ENCODE measurements at places on chromosomes 12 and 14.
A peak's percentile ranks its signal among the peaks of the same experiment; 100 is the strongest.

- no peaks in the 10 kb centered on the region for H3K27me3 ChIP-seq
- H3K4me1 ChIP-seq, result peaks cover 28% of the 10 kb centered on the region
- no peak for DNase-seq
- H3K27ac ChIP-seq, result peak overlapping the region; percentile 98
Observed at GRCh38 chr14:73784181-73784987, 67.2 kb upstream of the PTGR2 start.

DNA sequence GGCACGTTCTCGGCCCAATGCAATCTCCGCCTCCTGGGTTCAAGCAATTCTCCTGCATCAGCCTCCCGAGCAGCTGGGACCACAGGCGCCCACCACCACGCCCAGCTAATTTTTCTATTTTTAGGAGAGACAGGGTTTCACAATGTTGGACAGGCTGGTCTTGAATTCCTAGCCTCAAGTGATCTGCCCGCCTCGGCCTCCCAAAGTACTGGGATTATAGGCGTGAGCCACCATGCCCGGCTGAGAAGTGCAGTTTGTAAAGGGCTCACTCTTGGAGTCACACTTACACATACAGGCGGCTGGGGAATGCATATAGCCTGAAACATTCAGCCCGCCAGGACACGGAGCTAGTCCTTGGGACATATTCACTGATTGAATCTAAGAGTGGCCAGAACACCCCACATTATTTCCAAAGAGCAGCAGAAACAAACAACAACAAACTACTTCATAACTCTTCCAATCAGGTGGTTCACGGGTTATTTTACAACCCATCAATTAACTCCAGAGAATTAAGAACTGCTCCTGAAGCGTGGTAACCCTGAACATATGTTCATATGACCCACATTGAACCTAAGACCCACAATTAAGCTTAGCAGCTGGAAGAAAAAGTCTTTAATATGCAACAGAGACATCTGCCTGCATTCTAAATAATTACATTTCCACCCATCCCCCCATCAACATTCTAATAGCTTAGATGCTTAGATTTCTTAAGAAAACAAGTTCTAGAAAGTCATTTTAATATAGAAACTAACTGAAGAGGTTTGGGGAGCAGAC lies 49.2 kb downstream of the SSH1 start:
- H3K27ac ChIP-seq, result no peak overlapping the region
- H3K27me3 ChIP-seq, result no peaks in the 10 kb centered on the region
- H3K4me1 ChIP-seq, result peaks cover 9% of the 10 kb centered on the region
- no peaks in the 10 kb centered on the region for H3K36me3 ChIP-seq
- no peak for DNase-seq

DNA sequence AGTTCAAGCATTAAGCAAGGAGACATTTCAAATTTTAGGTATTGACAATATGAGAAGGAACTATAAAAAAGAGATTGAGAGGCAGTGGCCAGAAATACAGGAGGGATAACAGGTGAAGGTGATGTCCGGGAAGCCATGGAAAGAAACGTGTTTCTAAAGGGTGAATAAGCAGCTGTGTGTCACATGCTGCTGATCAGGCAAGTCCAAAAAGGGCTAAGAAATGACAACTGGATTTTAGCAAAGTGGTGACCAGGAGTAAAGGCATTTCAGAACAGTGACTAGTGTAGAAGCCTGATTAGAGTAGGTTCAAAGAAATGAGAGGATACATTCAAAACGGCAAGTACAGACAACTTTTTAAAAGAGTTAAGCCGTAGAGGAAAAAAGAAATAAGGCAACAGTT lies 204.3 kb upstream of the DIO2 start:
- DNase-seq, result no peak
- H3K4me3 ChIP-seq, result no peak overlapping the region
- no peak overlapping the region for H3K27ac ChIP-seq
- H3K36me3 ChIP-seq, result no peaks in the 10 kb centered on the region
- H3K4me1 ChIP-seq, result no peaks in the 10 kb centered on the region
- no peaks in the 10 kb centered on the region for H3K27me3 ChIP-seq

DNA sequence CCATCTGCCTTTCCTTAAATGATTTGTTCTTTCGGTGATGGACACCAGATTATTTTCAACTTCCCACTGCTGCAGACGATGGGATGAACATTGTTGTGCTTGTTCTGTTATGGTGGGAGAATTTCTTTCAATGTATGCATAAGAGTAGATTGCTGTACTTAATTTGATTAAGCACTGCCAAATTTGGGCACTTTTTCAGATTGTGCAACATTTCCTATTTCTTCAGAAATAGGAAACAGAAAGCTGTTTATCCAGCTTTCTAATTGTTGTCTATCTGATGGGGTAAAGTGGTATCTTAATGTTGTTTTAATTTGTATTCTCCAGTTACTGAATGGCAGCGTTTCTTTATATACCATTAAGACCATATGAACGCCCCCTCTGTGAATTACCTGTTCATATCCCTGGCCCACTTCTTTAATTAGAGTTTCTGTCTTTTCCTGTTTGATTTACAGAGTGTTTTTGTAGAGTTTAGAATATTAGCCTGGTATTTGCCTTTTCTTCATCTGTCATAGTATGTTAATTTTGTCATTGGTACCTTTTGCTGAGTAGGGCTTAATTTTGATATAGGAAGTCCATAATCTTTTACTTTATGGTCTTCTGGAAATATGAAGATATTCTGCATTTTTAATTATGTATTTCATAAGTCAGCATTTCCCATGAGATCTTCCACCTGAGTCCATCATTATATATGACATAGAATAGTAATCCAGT lies 59.6 kb downstream of the DIP2B start:
- H3K27ac ChIP-seq, result no peak overlapping the region
- H3K4me3 ChIP-seq, result no peak overlapping the region
- H3K4me1 ChIP-seq, result peaks cover 6% of the 10 kb centered on the region
- H3K27me3 ChIP-seq, result no peaks in the 10 kb centered on the region
- no peaks in the 10 kb centered on the region for H3K36me3 ChIP-seq

- no peak overlapping the region for H3K27ac ChIP-seq
- no peaks in the 10 kb centered on the region for H3K27me3 ChIP-seq
- no peak overlapping the region for H3K4me3 ChIP-seq
- no peak for DNase-seq
- no peaks in the 10 kb centered on the region for H3K4me1 ChIP-seq
- H3K36me3 ChIP-seq, result no peaks in the 10 kb centered on the region
Observed at GRCh38 chr12:44728566-44728965, 147.5 kb downstream of the NELL2 start.

- H3K27me3 ChIP-seq, result no peaks in the 10 kb centered on the region
- H3K27ac ChIP-seq, result no peak overlapping the region
- H3K4me3 ChIP-seq, result no peak overlapping the region
- DNase-seq, result no peak
Observed at GRCh38 chr14:73254247-73255004, 17.1 kb downstream of the PAPLN start.

DNA sequence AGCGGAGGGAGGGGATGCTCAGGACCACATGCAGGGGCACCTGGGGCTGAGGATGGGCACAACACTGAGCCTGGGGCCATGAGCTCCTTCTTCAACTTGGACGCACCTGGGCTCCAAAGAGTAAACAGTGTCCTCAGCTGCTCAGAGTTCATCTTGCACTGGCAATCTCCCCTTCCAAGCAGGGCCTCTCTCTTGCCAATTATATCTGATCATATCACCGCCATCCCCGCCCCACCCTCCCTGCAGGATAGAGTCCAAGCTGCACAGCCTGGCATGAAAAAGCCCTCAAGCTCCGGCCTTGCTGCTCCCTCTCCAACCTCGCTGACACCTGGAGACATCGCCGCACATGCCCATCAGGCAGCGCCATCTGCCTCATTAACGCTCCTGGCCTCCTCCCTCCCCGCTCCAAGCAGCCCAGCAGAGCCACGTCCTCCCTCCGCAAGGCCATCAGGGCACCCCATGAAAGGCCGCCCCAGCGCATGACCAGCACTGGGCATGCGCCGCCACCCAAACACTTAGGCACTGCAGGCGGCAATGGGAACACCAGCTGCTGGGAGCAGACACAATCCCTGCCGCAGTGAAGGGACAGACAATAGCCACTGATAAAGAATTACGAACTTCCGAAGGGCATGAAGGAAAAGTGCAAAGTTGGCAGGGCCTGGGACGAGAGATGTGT lies 88.8 kb downstream of the CHGA start:
- H3K27me3 ChIP-seq, result no peaks in the 10 kb centered on the region
- peak overlapping the region; percentile 74 for H3K27ac ChIP-seq
- H3K36me3 ChIP-seq, result no peaks in the 10 kb centered on the region
- no peak for DNase-seq
- no peak overlapping the region for H3K4me3 ChIP-seq

- DNase-seq, result no peak
- no peaks in the 10 kb centered on the region for H3K4me1 ChIP-seq
- no peaks in the 10 kb centered on the region for H3K36me3 ChIP-seq
- no peak overlapping the region for H3K4me3 ChIP-seq
- H3K27me3 ChIP-seq, result no peaks in the 10 kb centered on the region
- H3K27ac ChIP-seq, result no peak overlapping the region
Observed at GRCh38 chr14:55142466-55142865, 13.4 kb downstream of the LGALS3 start.

- no peaks in the 10 kb centered on the region for H3K27me3 ChIP-seq
- no peak overlapping the region for H3K27ac ChIP-seq
- H3K36me3 ChIP-seq, result no peaks in the 10 kb centered on the region
- no peaks in the 10 kb centered on the region for H3K4me1 ChIP-seq
- no peak overlapping the region for H3K4me3 ChIP-seq
Observed at GRCh38 chr14:94304243-94304642, 11.2 kb upstream of the SERPINA10 start.

GRCh38 chr14:74579447-74580274 lies 32.4 kb downstream of the LTBP2 start:
- no peaks in the 10 kb centered on the region for H3K36me3 ChIP-seq
- H3K27ac ChIP-seq, result peak overlapping the region; percentile 55
- H3K4me1 ChIP-seq, result no peaks in the 10 kb centered on the region
- H3K27me3 ChIP-seq, result no peaks in the 10 kb centered on the region
- no peak for DNase-seq

- DNase-seq, result no peak
- no peaks in the 10 kb centered on the region for H3K36me3 ChIP-seq
- H3K27ac ChIP-seq, result no peak overlapping the region
- H3K4me3 ChIP-seq, result no peak overlapping the region
Observed at GRCh38 chr12:56241424-56242303, 11.8 kb downstream of the SLC39A5 start.

GRCh38 chr14:54577977-54578376 lies 11.0 kb downstream of the SAMD4A start:
- no peaks in the 10 kb centered on the region for H3K27me3 ChIP-seq
- no peak for DNase-seq
- H3K27ac ChIP-seq, result no peak overlapping the region
- H3K4me3 ChIP-seq, result no peak overlapping the region
- peaks cover 3% of the 10 kb centered on the region for H3K4me1 ChIP-seq

- no peaks in the 10 kb centered on the region for H3K4me1 ChIP-seq
- H3K27me3 ChIP-seq, result no peaks in the 10 kb centered on the region
- no peak overlapping the region for H3K4me3 ChIP-seq
- no peak overlapping the region for H3K27ac ChIP-seq
- H3K36me3 ChIP-seq, result no peaks in the 10 kb centered on the region
Observed at GRCh38 chr14:87002776-87003175, 990.2 kb downstream of the GALC start.

- no peak overlapping the region for H3K4me3 ChIP-seq
- H3K4me1 ChIP-seq, result no peaks in the 10 kb centered on the region
- no peak overlapping the region for H3K27ac ChIP-seq
- H3K27me3 ChIP-seq, result no peaks in the 10 kb centered on the region
Observed at GRCh38 chr12:101599771-101600484, 5.2 kb downstream of the MYBPC1 start.

GRCh38 chr14:61388173-61388975 lies 67.0 kb downstream of the PRKCH start:
- DNase-seq, result no peak
- H3K27me3 ChIP-seq, result no peaks in the 10 kb centered on the region
- H3K4me3 ChIP-seq, result no peak overlapping the region
- no peaks in the 10 kb centered on the region for H3K4me1 ChIP-seq
- H3K27ac ChIP-seq, result peak overlapping the region; percentile 7

- H3K4me1 ChIP-seq, result no peaks in the 10 kb centered on the region
- H3K4me3 ChIP-seq, result no peak overlapping the region
- no peak overlapping the region for H3K27ac ChIP-seq
- no peak for DNase-seq
- H3K27me3 ChIP-seq, result no peaks in the 10 kb centered on the region
Observed at GRCh38 chr14:102560458-102561261, 31.8 kb upstream of the RCOR1 start.

DNA sequence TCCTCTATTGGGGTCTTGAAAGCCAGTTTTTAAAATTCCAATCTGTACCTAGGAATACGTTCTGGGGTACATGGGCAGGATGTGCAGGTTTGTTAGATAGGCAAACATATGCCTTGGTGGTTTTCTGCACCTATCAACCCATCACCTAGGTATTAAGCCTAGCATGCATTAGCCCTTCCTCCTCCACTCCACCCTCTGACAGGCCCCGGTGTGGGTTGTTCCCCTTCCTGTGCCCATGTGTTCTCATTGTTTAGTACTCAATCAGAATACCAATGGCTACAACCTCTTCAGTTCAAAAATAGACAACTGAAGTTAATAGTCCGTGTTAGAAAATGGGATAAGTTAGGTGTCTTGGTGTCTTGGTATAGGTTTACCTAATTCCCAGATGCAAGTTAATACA lies 3.4 kb downstream of the NTS start:
- no peak overlapping the region for H3K27ac ChIP-seq
- H3K4me1 ChIP-seq, result no peaks in the 10 kb centered on the region
- no peak for DNase-seq
- H3K4me3 ChIP-seq, result no peak overlapping the region

DNA sequence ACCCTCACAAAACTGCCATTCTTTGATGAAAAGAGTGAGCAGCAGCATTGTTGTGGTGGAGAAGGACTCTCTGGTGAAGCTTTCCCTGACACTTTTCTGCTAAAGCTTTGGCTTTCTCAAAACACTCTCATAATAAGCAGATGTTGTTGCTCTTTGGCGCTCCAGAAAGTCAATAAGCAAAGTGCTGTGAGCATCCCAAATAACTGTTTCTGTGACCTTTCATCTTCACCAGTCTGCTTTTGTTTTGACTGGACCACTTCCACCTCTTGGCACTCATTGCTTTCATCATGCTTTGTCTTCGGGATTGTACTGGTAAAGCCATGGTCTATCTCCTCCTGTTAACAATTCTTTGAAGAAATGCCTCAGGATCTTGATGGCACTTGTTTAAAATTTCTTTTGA lies 424.7 kb upstream of the TMPO start:
- H3K36me3 ChIP-seq, result no peaks in the 10 kb centered on the region
- no peaks in the 10 kb centered on the region for H3K4me1 ChIP-seq
- H3K27ac ChIP-seq, result no peak overlapping the region
- no peak overlapping the region for H3K4me3 ChIP-seq
- no peak for DNase-seq

- no peaks in the 10 kb centered on the region for H3K4me1 ChIP-seq
- no peaks in the 10 kb centered on the region for H3K27me3 ChIP-seq
- no peak overlapping the region for H3K27ac ChIP-seq
- no peak overlapping the region for H3K4me3 ChIP-seq
Observed at GRCh38 chr12:66296176-66296683, 6.1 kb upstream of the HELB start.

DNA sequence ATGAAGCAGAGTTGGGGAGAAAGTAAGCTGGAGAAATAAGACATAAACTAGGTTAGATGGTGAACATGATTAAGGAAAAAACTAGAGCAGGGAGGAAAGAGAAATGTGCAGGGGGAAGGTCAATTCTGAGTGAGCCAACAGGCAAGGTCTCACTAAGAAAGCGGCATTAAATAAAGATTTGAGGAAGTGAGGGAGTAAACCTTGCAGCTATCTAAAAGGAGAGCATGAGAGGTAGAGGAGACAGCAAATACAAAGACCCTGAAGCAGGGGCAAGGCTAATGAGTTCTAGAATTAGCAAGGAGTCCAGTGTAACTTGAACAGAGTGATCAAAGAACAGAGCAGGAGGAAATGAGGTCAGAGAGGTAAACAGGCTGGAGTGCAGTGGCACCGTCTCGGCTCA lies 4.4 kb upstream of the SOCS2 start:
- no peaks in the 10 kb centered on the region for H3K4me1 ChIP-seq
- H3K27me3 ChIP-seq, result no peaks in the 10 kb centered on the region
- no peak overlapping the region for H3K4me3 ChIP-seq
- no peak for DNase-seq
- H3K36me3 ChIP-seq, result no peaks in the 10 kb centered on the region

All from uterus (tissue), 4 donors.